ENCODE measurements at places on chromosomes 13 and 19.
A peak's percentile ranks its signal among the peaks of the same experiment; 100 is the strongest.

GRCh38 chr19:37966211-37966661 is 59.2 kb downstream of the SIPA1L3 start:
- DNase-seq, result no peak

DNA sequence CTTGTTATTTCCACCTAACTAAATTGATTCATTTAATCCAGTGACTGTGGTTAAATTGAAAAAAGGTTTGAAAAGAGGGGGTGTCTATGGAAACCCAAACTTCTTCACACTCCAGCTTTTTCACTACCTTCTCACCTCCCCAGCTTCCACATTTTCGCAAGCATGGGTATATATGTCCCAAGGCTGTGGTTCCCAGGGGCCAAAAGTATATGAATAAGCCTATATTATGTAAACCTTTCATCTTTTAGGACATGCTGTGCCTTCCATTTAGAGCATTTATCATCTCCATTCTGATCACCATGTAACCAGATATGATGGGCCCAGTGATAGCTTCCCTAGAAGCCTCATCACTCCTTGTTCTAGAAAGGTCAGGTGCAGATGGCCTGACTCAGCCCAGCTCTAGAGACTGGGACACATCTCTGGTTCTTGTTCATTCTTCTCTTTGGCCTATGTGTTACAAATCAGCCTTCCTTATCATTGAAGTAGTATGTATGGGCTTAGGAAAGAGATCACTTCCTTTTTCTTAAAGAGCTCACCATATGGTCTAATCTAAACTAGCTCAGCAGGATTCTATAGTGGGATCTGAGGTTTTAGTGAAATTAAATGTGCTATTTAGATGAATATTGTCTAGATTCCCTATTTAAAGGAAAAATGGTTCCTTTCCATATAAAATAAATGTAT is 19.5 kb upstream of the ARL11 start:
- no peak for DNase-seq

- DNase-seq, result no peak
Measured at GRCh38 chr13:68170961-68171360, 940.8 kb upstream of the PCDH9 start.

- no peak for DNase-seq
Measured at GRCh38 chr19:40256512-40256911, 28.6 kb downstream of the AKT2 start.

DNA sequence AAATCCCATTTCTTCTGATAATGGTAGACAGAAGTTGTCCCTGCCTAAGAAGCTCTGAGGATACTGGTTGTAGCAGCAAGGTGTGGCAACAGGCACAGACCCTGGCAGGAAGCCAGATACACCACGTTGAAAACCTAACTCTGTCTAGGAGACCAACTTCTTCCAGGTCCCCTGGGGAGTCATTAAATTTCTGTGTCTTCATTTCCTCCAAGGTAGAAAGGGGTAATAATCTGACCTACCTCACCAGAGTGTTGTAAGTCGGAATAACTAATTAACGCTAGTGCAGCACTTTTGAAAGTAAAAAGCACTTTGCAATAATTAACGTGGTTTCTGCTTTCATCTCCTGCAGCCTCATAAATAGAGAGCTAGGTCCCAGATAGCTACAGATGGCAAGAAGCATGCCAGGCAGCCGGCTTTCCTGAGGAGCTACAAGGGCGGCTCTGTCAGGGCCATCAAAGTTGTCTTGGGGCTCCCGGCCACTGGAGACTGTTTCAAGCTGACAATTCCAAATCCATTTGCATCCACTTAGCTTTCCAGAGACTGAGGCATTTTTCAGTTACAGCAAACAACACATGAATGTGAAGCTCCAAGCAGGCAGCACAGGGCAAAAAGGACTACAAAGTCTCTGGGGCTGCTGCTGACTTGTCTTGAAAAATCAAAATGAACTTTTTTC is 176.2 kb downstream of the FOXO1 start:
- DNase-seq, result peak; percentile 47

- no peak for DNase-seq
Measured at GRCh38 chr13:30545320-30545719, 72.4 kb upstream of the USPL1 start.

DNA sequence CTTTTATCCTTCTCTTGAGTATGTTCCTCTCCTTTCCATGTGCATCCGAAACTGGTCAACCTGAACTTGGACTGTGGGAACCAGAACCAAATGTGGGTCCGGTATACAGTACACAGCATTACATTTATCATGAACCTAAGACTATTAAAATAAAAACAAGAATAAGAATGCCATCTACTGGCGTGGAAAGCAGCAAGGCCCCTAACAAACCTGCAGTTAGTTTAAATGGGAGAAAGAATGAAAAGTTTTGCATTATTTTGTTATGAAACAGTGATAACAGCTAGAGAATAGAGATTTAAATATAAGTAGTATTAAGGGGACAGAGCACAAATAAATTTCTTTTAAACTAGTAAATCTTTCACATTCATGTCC is 159.5 kb downstream of the RBM26 start:
- no peak for DNase-seq

GRCh38 chr19:6761053-6761676 is 6.1 kb downstream of the SH2D3A start:
- DNase-seq, result peak; percentile 29

DNA sequence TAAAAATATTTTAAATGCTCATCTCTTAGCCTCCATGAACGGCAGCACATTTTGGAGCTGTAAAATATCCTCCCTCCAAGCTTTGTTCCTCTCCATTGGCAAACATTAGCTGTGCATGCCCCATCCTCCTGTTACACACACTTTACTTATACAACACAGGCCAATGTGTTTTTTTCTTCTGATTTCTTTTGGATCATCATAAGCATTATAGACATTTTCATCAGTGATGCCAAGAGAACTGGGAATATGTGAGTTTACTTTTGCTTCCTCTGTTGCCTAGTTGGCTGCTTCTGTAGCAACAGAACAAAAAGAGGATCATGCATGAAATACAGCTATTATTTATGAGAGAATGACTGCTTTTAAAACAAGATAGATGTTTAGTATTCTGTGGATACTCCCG is 142.6 kb downstream of the PCDH9 start:
- no peak for DNase-seq

GRCh38 chr19:57441979-57442752 is 7.0 kb downstream of the ZNF749 start:
- DNase-seq, result no peak

- DNase-seq, result no peak
Measured at GRCh38 chr13:64273780-64274179, 2858.1 kb upstream of the PCDH20 start.

- DNase-seq, result no peak
Measured at GRCh38 chr13:108037348-108037747, 178.0 kb downstream of the LIG4 start.

GRCh38 chr19:20385061-20385460 is 180.5 kb downstream of the ZNF737 start:
- DNase-seq, result no peak

DNA sequence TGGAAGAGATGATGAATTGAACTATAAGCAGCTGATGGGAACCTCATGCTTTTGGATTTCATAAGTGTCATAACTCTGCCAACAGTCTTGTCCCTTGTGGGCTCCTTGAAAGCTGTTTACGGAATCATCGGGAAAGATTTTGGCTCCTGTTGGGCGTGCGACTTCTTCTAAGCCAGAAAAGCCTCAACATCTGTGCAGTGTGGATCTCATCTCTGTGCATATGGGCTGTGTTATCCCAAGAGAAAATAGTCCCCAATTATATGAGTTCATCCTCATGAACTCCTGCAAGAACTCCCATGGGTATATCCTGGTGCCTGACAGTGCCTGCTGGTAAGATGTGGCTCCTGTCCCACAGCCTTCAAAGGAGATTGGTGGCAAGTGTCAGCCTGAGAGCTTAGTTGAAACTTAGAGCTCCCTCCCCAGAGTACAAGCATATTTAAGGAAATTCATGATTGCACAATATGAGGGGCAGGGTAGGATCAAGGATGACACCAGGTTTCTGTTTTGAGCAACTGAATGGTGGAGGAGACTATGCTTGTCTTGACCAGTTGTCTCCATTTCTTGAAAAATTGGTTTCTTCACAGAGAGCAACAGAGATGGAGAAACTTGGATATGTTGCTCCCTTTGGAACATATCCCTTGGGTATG is 243.5 kb downstream of the ITGBL1 start:
- DNase-seq, result no peak

GRCh38 chr19:16367261-16367683 is 42.6 kb downstream of the KLF2 start:
- peak; percentile 84 for DNase-seq

- DNase-seq, result no peak
Measured at GRCh38 chr19:17536955-17537354, 18.5 kb upstream of the COLGALT1 start.

DNA sequence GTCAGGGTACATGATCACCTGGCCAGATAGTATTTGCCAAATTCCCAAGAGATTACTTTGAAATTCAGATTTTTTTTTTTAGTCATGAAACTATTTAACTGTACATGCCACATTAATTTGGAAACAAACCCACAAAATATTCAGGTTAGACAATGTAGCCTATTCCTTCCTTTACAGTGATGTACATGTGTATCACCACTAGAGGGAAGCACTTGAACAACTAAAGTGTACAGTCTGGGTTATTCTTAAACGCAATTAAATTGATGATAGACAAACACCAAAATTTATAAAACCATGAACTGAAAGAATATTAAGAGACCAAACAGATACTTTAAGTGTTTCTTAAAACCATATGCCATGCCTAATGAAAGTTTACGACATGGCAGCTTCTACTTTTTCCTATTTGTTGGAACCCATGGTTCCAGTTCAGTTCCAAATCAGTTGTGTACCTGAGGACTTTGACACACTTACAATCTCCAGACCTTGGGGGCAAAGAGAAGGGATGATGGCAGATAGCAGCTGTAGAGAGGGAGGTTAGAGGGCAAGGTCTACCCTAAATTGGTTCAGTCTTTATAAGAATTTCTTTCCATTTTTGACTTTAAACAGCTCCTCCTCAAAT is 52.8 kb downstream of the TNFSF13B start:
- no peak for DNase-seq

- DNase-seq, result no peak
Measured at GRCh38 chr19:54297759-54298305, 15.1 kb downstream of the LILRA5 start.

DNA sequence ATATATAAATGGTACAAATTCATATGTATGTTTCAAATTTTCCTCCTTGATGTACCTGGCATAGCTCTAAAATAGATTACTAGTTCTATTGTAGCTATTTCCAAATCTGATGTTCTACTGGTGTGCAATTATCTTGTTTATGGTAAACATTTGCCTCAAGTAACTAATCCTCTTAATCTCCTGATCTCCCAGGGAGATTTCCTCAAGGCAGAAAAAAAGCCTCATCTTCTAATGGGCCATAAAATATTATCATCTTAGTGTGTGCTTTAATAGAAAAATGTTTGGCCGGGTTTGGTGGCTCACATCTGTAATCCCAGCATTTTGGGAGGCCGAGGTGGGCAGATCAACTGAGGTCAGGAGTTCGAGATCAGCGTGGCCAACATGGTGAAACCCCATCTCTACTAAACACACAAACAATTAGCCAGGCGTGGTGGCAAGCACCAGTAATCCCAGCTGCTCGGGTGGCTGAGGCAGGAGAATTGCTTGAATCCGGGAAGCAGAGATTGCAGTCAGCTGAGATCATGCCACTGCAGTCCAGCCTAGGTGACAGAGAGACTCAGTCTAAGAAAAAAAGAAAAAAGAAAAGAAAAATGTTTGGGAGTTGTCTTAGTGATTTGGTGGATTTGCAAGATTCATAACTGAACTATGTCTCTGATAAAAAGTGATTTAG is 498.9 kb upstream of the SLITRK5 start:
- no peak for DNase-seq

GRCh38 chr13:39132286-39133230 is 94.3 kb downstream of the NHLRC3 start:
- DNase-seq, result no peak

DNA sequence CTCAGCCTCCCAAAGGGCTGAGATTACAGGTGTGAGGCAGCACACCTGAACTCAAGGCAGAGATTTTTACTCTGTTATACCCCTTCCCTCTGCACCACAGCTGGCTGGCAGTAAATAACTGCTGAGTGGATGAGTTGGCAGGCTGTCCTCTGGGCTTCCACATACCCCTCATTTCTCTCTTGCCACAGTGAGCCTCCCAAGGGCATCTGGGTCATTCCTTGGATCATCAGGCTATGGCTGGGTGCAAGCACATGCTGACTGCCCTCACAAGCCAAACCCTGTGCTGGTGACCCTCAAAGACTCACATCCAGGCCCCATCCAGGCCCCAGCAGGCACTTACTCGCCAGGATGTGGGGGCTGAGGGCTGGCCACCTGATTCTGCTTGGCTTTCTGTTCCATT is 4.2 kb downstream of the SUGP1 start:
- DNase-seq, result no peak

DNA sequence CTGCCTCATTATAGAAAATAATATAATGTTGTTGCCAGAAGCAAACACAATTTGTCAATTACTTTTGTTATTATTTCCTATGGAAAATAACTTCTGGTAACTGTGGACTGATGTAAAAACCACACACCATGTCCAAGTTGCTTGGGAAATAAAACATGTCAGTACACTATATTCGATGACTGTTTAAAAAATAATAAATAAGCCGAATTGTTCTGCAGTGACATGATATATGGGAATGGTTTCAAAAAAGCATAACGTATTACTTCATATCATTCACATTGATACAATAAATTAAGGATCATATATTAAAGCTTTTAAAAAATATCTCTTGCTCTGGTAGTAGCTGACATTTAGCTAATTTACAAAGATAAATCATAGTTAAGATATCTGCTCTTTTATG is 2062.1 kb downstream of the PCDH9 start:
- no peak for DNase-seq

GRCh38 chr13:45337395-45337794 is 3.6 kb downstream of the TPT1 start:
- DNase-seq, result no peak

DNA sequence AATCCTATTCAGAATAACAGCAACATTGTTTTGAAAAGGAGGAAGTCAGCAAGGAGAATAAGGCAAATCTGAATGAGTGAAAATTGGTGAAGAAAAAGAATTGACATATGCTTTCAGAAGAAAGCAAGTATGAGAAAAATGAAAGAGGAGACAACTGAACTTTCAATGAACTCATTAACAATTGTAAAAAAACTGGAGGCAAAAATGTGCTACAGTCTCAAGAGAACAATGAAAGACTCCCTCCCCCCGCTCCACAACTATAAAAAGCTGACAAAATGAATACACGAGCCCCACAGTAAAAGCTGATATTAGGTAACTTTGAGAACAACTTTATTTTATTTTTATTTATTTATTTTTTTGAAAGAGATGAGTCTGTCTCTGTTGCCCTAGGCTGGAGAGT is 373.1 kb downstream of the DIAPH3 start:
- DNase-seq, result no peak

- DNase-seq, result peak; percentile 45
Measured at GRCh38 chr19:49997709-49998108, 27.5 kb downstream of the VRK3 start.

DNA sequence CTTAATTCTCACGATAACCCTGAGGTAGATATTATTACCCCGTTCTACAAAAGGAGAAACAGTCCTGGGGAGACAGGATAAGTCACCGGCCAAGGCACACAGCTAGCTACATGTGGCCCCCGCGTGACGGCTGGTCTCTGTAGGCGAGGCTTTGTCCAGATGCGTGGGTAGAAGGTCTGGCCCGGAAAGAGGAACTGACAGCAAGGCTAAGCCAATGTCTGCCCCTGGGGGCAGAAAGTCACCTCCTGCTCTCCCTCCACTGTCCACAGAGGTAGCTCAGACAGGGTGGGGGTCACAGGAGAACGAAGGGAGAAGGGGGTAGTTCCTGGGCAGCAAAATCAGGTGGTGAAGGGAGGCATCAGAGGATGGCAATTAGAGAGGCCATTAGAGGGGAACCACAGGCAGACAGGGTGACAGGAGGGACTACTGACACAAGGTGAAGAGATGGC is 1.8 kb downstream of the APOC4 start:
- DNase-seq, result no peak

Measured in CD4-positive, alpha-beta T cell treated with Interleukin-4 for 1 hour (primary cell).